ENCODE measurements at places on chromosomes 4 and X.

DNA sequence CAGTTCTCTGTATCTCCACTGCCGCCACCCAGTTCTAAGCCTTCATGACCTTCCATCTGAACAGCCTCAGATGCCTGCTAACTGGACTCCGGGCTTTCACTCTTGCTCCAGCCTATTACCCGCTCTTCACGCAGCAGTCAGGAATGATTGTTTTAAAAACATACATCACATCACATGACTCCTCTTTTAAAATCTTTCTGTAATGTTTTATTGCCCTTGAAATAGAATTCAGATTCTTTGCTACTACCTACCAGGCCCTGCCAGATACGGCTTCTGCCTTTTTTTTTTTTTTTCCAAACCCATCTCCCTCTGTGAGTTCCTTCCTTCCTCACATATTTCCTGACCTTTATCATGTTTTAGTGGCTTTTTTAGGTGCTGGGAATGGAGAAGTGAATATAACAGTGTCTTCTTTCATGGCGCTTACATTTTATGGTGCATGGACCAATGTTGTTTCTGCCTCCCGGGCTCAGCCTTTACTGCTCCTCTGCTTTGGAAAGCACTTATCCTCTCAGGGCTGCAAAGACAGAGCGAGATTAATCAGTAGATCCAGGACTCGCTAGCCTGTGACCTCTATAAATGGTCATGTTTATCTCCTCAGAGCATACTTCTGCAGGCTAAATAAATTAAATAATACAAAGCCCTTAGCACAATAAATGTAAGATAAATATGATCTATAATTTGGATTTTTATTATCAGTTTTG, 58.0 kb downstream of the FBXO8 start:
- no peak for DNase-seq

- no peak for DNase-seq
Observed at GRCh38 chr4:41320278-41320677, 63.5 kb downstream of the UCHL1 start.

- no peak for DNase-seq
Observed at GRCh38 chrX:38770152-38770551, 31.1 kb upstream of the MID1IP1 start.

GRCh38 chr4:62601737-62602136, 1401.6 kb downstream of the ADGRL3 start:
- DNase-seq: no peak

DNA sequence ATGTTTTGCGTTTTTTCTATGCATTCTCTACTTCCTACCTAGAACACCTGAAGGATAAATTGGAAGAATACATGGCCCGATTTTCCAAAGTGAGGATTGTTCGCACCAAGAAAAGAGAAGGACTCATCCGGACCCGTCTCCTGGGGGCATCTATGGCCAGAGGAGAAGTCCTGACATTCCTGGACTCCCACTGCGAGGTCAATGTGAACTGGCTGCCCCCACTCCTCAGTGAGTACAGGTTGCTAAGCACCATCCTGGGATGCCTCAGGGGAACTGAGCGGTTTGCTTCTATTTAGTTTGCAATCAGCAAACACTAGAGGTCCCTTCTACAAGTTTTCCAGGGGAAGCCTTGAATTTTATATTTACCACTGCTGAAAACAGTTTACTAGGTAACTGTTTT, 359.3 kb upstream of the GALNT7 start:
- DNase-seq: no peak

DNA sequence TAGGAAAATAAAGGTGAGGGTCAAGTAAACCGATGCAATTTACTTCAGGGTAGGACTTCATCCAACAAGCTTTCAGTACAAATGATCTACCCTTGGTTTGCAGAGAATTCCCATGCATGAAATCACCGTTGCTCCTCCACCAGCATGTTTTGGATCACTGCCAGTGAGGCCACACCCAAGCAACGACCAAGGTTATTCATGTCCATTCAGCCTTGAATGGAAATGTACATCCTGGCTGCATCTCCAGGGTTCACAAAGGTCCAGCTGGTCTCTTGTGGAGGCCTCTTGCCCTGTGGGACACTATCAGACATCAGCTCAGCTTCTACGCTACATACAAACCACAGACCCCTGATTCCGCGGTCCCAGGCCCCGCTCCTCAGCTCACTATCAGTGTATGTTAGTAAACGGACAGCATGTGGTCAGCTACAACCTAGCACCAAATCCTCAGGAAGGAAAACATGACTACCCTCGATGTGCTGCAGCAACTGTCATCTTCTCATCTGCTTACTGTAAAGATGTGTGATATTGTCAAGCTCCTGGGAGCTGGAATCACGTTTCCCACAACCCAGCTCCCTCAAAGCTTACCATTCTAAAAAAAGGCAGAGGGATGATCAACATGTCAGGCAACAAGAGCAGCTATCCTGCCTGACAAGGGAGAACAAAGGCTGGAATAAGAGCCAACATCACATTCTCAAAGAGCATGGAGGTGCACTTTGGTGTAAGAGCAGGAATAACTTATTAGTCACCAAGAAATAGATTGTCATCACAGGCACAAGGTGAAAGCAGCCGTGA, 4.9 kb downstream of the LYAR start:
- no peak for DNase-seq

- no peak for DNase-seq
Observed at GRCh38 chrX:130173190-130173895, 1.6 kb downstream of the RAB33A start.

- DNase-seq: no peak
Observed at GRCh38 chr4:5460106-5460801, 248.1 kb downstream of the EVC2 start.

GRCh38 chr4:8009710-8010511, 70.2 kb upstream of the AFAP1 start:
- no peak for DNase-seq

GRCh38 chrX:20506739-20507138, 240.0 kb upstream of the RPS6KA3 start:
- no peak for DNase-seq
